ENCODE measurements at places on chromosomes 1 and 21.

GRCh38 chr1:22626237-22627157 lies 9.9 kb upstream of the C1QA start:
- no peak for DNase-seq

DNA sequence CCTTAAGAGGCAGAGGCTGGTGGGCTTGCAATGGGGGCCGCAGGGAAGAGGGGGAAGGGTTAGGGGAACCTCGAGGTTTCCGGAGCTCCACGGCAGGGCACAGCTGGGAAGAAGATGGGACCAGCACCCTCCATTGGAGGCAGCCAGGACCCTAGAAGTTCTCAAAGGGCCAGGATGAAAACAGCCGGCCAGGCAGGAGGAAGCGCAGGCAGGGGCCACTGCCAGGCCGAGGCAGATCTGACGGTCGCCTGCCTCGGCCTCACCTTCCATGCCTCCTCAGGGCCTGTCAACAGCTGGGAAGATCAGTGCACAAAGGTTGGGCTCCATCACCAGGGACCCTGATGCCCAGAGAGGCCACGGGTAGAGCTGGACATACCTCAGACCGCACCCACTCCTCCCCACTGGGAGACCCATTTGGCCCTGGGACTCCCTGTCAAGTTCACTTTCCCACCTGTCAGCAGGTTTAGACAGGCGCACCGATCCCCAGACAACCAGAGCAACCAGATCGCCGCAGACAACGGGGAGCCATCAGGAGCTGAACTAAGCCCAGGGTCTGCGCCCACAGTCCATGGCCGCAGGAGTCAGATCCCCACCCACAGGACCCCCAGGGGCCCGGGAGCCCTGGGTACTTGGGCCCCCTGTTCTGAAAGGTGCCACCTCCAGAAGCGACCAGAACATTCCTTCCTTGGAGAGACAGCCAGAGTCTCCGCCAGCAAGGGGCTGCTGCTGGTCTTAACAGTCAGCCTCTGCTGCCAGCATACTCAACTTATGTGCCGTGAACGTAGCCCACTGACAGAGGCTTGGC lies 2.2 kb downstream of the SLC19A1 start:
- DNase-seq = peak; percentile 7

DNA sequence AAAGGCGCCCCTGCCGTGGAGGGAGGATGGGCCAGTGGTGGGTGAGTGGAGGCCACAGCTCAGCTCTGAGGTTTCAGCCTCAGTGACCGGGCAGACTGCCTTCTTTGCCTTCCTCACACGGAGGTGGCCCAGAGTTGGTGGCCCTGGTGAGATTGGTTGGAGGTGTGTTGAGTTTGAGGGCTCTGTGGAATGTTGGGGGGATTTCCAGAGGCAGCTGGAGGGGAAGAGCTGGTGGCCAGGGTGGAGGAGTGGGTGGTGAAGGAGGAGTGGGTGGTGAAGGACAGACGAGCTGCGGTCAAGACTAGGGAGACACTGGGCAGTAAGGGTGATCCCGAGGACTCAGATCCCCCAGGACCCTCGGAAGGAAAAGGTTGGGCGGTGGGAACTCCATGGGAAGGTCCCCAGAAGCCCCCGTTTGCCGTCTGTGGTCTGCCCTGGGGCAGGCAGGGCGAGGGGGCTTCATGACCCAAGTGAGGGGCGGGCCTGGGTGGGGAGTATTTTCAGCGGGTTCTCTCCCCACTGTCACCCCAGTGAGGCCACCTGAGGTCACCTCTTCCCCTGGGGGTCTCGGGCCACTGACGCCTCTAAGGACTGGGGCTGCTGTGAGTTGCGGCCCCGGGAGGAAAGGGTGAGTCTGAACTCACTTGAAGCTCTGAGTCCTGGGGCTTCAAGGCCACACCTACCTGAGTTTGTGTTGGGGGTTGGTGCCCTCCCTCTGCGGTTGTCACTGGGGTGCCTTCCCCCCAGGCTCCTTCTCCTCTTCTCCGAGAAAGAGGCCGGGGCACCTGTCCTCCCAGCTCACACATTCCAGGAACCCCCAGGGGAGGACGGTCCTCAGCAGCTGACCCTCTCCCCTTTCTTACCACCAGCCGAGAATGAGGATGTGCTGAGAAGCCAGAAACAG lies 22.7 kb upstream of the PIK3CD start:
- DNase-seq = no peak

DNA sequence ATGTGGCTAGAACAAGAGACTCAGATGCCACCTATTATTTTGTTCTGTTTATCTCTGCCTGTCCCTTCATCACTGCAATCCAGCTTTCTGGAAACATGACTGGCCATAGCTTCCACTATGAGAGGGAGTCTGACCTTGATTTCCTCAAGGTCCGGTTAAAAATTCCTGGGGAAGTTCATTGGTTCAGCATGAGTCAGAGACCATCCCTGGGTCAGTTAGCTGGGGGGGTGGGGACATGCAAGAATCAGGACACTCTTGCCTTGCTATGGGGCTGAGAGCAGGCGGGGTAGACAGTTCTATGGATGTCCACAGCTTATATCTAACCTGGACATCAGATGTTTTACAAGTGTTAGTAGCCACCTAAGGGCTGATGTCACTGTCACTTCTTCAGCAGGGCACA lies 81.1 kb downstream of the TENT5C start:
- DNase-seq = no peak

GRCh38 chr1:68973459-68974244 lies 476.8 kb upstream of the DEPDC1 start:
- DNase-seq = no peak

DNA sequence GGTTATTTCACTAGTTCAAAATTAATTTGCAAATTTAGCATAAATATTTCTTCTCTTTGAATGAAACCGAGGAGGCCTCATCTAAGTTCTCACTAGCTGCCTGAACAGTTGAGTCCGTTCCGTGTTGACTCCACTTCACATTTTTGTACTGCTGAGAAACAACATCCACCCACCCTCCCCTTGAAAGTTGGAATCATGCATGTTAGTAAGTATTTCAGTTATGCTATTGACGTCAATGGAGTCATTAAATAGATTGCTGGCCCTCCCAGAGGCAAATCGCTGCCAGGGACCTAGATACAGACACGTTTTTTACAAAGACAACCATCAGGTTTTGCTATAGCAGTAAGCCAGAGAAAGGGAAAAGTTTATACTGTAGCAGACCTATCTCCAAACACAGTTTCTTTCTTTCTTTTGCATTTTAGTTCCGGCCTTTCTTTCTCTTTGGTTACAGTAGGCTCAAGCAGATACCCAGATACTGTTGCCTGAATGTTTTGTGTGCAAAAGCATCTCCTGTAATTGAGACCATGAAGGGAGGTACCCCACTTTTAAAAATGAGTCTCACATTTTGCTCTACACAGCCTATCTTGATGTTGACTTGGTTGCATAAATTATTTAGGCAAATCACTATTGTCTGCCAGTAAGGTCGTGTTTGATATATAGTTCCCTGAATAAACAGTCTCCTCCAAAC lies 262.6 kb upstream of the SGIP1 start:
- no peak for DNase-seq

DNA sequence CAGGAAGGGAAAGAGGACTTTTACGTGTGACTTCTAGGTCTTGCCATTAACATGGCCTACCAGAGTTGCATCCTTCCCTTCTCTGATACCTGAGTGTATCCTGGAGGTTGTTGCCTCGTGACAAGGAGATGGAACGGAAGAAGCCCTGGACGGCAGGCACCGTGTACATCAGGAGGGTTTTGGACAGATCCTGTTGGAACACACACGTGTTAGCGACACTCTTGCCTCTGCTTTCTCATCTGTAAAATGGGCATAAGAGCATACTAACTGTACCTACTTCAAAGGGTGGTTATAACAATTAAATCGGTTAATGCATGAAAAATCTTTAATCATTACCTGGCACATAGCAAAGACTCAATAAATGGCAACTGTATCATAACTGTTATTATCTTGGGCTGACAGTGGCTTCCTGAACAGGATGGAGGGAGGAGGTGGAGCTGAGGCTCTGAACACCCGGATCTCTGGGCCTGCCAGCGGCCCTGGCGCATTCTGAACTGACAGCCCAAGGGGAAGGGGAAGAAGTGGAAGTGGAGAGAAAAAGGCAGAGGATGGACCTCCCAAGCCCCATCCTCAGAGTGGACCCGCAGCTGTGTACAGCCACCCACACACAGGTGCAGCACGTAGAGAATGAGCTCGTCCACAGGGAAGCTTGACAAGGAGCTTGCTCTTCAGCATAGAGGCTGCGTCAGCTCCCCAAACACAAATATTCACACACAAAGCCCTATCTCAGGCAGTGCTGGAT lies 30.2 kb upstream of the EXOSC10 start:
- DNase-seq = no peak

DNA sequence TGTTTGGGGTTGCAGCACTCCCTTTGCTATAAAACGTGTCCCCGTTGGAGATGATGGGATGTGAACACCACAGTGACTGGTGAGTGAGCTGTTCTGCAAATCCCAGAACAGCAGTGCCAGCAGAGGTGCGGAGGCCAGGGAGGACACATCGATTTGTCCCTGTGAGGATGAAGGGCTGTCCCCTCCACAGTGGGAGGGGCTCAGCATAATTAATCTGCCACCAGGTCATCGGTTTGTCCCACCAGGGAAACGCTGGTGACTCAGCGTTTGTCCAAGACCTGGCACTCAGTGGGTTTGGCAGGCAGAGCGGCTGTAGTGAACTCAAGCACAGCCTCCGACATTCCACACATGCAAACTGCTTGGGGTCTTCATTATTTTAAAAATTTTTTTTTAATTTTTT lies 22.8 kb upstream of the PDE9A start:
- no peak for DNase-seq

DNA sequence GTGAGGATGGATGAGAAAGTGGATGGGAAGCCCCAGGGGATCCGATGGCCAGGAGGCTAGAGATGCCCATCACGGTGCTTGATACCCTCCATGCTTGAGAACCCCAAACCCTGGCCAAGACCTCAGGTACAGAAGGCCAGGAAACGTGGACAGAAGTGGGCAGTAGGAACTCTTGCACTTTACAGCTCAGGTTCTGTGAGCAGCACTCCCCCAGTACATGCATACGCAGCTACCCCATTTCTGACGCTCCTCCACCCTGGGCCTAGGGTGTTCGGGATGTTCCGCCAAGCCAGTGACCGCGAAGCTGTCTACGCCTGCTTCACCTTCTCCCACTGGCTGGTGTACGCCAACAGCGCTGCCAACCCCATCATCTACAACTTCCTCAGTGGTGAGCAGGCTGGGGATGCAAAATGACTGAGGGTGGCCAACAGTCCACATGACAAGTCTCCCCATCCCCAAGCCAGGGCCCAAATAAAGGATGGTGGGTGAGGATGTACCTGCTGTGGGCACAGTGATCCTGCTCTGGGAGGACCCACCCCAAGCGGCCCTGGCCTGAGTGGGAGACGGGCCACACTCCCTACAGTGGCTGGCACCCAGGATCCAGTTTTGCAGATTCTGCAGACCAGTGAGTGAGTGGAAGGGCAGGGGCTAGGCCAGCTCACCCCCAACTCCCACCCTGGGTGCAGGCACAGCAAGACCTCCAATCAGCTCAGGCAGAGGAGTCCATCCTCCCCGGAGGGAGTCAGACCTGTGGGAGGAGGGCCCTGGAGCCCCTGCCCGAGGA lies 7.4 kb downstream of the HCRTR1 start:
- DNase-seq = no peak

DNA sequence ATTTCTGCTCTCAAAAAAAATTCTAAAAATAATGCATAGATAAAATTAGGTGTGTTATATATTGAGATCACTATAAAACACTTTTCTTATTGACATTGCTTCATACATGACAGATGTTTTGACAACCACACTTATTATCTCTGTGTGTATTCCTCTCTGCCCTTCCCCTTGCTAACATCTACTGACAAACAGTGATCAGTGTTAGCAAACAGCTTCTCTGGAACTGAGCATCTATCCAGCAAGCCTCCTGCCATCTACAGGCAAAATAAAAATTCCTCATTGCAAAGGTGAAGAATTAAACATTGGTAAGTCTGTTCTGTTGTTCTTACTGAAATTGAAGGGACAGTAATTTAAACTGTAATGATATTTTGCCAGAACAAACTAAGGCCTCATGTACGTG lies 2153.9 kb downstream of the NCAM2 start:
- DNase-seq = no peak

GRCh38 chr1:221072214-221072613 lies 193.0 kb downstream of the HLX start:
- no peak for DNase-seq

DNA sequence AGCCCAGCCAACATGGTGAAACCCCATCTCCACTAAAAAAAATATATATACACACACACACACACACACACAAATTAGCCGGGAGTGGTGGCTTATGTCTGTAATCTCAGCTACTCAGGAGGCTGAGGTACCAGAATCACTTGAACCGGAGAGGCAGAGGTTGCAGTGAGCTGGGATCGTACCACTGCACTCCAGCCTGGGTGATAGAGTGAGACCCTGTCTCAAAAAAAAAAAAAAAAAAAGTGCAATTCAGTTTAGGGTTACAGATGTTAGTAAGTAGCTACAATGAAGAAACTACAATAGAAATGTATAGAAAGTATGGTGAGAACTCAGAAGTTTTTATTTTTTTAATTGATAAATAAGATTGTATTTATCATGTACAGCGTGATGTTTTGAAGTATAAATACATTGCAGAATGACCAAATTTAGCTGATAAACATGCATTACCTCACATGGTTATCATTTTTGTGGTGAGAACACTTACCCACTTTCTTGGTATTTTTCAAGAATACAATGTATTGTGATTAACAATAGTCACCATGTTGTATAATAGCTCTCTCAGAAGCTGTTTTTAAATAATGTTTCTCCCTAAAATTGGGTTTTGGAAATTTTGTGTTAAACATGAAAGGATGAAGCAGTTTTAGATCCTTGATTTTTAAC lies 17.9 kb downstream of the KDM1A start:
- no peak for DNase-seq

DNA sequence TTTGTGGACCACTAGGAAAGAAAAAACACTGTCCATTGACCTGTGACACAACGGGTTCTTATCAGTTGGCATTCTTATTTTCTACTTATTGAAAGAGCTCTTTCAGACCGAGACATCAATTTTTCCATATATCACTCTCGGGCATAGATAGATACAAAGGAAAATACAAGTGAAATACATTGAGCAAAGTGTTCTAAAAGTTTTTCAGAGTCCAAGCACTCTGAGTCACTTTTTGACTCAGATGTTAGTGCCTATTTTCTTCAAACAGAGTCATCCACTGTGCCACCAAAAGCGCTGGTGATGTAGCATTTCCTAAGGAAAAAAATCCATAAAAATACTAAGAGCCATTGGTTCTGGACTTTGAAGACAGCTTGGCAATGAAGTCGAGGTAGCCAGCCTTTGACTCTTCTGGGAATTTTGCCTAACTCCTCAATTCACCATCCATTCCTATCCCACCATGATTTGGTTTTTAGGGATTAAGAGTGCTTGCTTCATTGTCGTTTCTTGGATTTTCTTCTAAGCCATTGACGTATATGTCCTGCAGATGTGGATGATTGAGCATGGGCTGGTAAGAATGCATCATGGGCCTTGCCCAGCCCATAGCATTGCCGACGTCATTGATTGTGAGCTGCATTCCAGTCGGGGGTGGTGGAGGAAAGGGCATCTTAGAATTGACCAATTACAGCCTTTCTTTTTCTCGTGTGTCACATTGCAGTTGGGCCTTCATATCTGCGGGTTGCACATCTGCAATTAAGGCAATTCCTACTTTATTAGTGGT lies 10.6 kb downstream of the GALNT2 start:
- no peak for DNase-seq

GRCh38 chr1:235763962-235764361 lies 102.7 kb downstream of the LYST start:
- no peak for DNase-seq

- no peak for DNase-seq
Observed at GRCh38 chr1:168513656-168514404, 30.0 kb downstream of the XCL2 start.

GRCh38 chr21:18373606-18374005 lies 30.0 kb downstream of the TMPRSS15 start:
- no peak for DNase-seq

Data from WERI-Rb-1 (cell line).